AG10803 (cell line): ENCODE measurements at places on chromosomes 2 and 18.

DNA sequence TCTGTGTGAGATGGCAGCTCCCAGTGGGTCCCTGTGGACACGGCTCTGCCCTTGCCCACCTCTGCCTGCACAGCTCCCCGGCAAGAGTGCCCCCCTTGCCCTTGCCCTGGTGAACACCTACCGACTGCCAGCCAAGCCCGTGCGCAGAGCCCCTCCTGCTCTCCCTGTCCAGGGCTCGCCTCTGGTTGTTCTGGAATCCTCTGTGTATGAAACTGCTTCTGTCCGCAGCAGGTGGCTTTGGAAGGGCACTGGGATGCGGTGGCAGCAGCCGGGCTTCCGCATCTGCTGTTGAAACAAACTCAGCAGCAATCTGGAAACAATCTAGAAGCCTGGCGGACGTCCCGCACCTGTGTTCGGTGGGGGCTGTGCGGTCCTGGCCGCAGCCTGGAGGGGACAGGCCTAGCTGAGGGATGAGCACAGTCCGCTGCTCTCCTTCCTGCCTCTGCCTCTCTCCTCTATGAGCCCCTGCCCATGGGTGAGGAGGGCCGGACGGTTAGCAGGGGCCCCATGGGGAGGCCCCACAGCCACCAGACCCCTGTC is 34.0 kb upstream of the KLF11 start:
- no peak for DNase-seq

DNA sequence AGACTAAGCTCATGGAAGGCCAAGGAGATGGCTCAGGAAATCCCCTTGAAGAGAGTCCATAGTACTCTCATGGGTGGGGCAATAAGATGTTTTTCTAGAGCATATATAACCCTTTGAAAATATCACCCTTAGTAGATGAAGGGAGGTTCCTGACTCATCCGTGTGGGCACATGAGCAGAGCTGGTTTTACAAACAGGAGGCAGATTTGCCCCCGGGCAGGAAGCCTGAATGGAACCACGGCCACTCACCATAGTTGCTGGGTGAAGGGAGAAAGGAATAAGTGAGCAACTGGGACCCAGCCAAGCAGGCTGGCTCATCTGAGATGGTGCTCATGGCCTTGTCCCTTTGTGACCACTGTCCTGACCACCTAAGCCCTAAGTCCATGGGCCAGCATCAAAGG is 29.0 kb upstream of the MAPRE3 start:
- DNase-seq: no peak

DNA sequence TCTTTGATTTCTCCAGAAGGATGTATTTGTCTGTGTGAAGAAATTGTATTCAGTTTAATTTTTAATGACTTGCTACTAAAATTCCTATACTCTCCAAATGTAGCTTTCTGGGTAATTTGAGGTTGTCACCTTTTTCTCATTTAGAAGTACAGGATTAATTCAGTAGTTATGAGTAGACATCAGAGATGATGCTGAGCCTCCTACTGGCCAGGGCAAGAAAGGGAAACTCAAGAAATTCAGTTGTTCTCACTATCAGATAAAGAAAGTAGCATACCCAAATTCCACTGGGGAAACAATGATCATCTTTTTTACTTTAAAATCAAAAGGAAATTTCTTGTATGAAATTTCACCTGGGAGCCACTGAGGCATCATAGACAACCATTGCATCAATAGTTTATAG is 199.4 kb downstream of the SATB2 start:
- DNase-seq: peak; percentile 18

DNA sequence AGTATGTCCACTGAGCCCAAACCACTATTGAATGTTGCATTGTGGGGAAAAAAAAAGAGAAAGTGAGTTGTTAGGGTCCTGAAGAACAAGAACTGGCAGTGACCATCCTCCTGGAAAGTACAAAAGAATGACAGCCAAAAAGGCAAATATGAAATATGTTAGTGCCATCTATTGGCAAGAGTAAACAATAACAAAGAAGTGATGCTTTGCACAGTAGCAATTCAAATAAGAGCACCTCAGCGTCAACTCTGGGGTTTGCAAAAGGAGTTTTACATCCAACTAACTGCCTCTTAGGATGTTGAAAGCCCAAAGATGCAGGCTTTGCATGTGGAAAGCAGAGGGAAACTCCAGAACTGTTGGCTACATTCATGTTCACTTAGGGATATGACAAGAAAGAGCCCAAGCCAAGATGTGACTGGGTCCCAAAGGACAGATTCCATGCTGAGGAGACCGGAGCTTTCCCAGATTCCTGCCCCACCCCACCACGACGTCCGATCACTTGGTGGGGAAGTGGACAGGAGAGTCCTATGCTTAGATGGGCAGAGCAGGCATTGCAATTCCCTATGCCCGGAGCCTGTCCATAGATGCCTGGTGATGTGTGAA is 15.6 kb downstream of the TRABD2A start:
- peak; percentile 57 for DNase-seq

DNA sequence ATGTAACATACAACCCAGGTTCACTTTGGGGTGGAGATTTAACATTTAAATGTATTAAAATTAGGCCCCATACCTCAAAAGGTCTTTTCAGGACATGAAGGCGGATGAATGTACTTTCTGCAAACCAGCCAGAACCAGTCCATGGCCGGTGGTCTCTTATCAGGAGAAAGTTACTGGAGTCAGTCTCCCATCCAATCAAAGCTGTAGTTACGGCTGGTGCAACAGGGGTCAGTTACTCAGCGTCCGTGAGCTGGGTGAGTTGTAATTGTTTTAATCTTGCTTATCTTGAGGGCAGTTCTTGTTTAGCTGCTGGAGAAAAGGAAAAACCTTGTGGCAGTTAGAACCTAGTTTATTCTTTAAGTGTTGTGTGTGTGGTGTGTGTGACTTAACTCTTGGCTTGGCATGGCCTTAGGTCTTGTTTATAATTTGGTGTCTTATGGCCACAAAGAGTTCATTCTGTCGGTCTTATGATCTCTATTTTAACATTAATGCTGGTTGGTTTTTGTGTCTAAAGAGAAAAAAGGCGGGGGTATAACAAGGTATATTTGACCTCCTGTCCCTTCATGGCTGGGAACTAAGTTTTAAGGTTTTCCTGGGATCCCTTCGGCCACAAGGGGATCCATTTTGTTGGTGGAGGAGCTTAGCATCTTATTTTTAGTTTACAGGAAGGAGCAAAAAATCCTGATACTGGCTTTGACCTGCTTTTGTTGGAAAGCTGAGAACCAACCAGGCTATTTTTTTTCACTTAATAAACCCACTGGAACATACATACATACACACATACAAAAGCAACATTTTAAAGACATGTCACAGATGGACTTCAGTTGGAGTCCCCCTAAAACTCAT is 143.5 kb upstream of the NCK2 start:
- no peak for DNase-seq

- DNase-seq: no peak
Measured at GRCh38 chr2:226408141-226408540, 391.5 kb downstream of the IRS1 start.

DNA sequence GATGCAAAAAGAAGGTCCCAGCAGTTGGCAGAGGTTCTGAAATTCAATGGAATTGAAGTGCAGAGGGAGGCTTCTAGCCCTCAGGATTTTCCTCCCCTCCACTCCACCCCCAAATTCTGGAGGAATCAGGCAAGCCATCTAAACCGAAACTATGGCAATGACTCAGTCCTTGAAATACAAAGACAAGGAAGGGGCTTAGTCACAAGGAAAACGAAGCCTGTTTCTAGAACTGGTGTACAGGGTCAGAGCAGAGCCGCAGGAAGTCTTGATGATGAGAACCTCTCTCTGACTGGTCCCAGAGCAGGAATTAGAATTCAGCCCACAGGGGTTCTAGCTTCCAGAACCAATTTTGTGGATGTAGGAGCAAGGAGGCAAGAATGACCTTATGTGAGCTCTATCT is 111.7 kb upstream of the SCN1A start:
- peak; percentile 77 for DNase-seq

GRCh38 chr2:11365096-11365879 is 20.9 kb upstream of the ROCK2 start:
- DNase-seq: no peak

DNA sequence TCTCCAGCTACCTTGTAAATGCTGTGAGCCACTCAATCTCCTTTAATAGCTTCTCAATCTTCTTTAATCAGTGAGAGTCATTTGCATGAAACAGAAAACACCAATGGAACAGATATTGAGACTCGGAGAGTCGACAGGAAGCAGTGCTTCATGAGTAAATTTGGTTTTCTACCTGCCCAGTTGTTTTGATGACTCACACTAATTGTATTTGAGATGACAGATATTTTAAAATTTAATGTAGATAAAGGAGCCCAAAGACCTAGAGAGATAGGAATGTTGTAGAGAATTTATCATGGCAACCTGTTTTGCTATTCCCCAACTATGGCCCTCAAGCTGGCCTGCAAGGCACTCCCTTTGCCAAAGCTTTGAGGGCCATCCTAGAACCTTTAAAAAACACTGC is 119.1 kb downstream of the CDC42EP3 start:
- no peak for DNase-seq

DNA sequence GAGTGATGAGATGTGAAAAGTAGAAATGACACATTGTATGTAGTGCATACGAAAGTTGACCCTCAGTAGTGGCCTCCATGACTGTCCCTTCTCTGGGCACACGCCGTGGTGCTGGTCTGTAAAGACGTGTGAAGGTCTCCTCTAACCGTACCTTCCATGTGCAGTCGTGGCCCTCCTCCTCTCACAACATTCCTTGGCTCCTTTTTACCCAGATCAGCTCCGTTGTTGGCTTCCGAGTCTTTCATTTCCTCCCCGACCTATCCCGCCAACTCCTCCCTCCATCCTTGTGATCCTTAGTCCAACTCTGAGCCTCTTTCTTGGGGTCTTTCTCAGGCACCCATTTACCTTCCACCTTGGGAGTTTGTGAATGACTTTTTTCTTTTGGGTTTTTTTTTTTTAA is 160.4 kb upstream of the BCL2L11 start:
- no peak for DNase-seq

DNA sequence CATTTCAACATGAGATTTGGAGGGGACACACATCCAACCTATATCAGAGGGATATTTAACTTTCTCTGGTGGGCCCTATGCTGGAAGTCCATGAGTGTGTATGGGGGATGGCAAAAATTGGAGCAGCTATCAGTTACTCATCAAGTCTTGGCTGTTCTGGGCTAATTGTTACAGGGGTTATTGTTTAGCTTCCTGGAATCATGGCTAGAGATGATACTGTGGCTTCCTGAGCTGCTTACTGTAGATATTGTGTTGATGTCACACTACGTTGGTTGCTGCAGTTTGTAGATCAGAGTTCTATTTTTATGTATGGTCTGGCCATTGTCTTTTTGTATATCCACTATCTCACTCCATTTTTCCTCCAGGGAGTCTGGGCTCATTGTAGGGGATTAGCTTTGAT is 20.9 kb upstream of the IL1R2 start:
- no peak for DNase-seq

DNA sequence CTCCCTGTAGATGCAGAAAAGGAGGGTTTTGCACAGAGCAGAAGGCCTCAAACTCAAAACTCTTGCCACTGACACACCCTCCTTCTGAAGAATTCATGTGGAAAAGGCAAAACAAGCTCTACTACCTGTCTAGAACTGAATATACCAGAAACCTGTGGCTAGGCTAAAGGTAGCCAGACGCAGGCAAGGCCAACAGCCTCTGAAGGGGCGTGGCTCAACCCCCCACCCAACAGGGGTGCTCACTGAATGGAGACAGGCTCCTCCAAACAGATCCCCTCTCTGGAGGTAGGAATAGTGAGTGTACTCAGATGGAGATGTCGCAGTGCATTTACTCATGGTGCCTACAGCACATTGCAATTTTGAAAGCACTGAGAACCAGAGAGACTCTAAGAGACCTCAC is 3.0 kb upstream of the STK17B start:
- no peak for DNase-seq

DNA sequence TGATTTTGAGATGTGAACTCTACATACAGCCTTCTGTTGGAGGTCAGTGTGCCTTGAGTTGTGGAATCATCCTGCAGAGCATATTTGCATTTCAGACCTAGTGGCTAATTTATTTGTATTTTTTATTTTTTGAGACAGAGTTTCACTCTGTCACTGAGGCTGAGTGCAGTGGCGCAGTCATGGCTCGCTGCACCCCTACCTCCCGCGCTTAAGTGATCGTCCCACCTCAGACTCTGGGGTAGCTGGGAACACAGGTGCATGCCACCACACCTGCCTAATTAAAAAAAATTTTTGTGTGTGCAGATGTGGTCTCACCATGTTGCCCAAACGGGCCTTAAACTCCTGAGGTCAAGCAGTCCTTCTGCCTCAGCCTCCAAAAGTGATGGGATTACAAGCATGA is 104.4 kb downstream of the ASXL3 start:
- no peak for DNase-seq

DNA sequence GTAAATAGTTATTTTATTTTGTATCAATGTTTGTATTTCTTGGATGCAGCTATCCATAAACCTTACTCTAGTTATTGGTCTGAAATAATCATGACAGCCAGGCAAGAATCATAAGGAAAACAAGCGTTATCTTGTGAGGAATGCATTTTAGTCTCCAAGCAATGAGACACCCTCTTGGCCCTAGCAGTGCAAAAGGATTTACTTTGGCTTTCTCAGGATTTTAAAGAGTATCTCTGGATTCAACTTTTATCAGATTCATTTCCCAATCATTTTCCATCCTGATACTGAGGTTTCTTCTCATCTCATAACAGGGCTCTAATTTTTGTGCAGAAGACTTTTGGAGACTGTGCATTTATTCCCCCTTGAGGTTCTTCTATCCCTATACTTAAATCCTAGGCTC is 480.8 kb downstream of the TMX3 start:
- no peak for DNase-seq

DNA sequence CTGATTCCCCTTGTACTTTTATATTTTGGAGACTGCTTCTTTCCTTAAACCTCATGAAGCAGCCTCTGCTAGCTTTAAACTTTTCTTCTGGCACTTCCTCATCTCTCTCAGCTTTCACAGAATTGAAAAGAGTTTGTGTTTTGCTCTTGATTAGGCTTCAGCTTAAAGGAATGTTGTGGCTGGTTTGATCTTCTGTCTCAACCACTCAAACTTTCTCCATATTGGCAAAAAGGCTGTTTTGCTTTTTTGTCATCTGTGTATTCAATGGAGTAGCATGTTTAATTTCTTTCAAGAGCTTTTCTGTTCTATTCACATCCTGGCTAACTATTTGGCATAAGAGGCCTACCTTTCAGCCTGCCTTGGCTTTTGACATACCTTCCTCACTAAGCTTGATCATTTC is 36.3 kb upstream of the MSTN start:
- peak; percentile 21 for DNase-seq

DNA sequence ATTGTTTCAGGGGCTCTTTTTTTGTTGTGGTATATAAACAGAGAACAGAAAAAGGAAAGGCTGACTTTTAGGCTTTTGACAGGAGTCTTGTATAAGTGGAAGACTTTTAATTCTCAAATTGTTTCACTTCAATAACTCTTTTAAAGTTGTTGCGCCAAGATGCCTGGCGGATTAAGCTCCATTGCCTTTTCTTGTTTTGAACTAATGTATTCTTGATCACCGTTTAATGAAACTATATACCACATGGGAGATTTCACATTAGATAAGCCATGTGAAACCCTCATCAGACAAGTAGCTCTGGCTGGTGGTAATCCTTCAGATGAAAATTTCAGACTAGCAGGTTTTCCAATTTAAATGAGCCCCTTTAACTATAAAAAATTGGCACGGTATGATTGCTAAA is 257.4 kb downstream of the CCDC178 start:
- no peak for DNase-seq

- DNase-seq: peak; percentile 62
Measured at GRCh38 chr2:180124273-180125139, 117.4 kb upstream of the CWC22 start.

- no peak for DNase-seq
Measured at GRCh38 chr18:47978603-47979002, 48.1 kb upstream of the SMAD2 start.

- DNase-seq: no peak
Measured at GRCh38 chr2:175048275-175048674, 43.1 kb upstream of the CHN1 start.
